ENCODE measurements at places on chromosomes 7 and 10.
A peak's percentile ranks its signal among the peaks of the same experiment; 100 is the strongest.

- peak; percentile 60 for DNase-seq
Observed at GRCh38 chr10:17655567-17656146, 11.7 kb downstream of the STAM start.

GRCh38 chr7:25852211-25852938 is 299.6 kb upstream of the NFE2L3 start:
- DNase-seq, result no peak

- DNase-seq, result no peak
Observed at GRCh38 chr7:12694817-12695216, 7.4 kb downstream of the ARL4A start.

DNA sequence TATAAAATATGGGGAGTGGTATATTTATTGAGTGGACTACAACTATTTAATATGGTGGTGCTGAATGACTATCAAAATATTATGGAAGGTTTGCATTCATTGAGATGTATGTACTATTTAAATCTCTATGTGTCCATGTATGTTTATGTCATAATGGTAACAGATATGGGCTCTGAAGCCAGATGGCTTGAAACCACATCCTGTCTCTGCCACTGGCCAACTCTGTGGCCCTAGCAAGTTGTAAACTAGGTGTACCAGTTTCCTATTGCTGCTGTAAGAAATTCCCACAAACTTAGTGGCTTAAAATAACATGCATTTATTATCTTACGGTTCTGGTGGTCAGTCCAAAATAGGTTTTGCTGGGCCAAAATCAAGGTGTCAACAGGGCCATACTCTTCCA is 198.1 kb upstream of the NFE2L3 start:
- no peak for DNase-seq

- DNase-seq, result no peak
Observed at GRCh38 chr7:147079921-147080420, 963.4 kb downstream of the CNTNAP2 start.

GRCh38 chr7:88452646-88453045 is 146.0 kb upstream of the STEAP4 start:
- DNase-seq, result no peak

GRCh38 chr10:5818048-5818331 is 4.8 kb upstream of the GDI2 start:
- DNase-seq, result no peak

- no peak for DNase-seq
Observed at GRCh38 chr10:5466451-5467206, 32.7 kb downstream of the CALML5 start.

GRCh38 chr7:104943502-104944343 is 70.3 kb upstream of the KMT2E start:
- DNase-seq, result peak; percentile 87

- DNase-seq, result no peak
Observed at GRCh38 chr10:68684413-68684812, 36.6 kb upstream of the CCAR1 start.

- no peak for DNase-seq
Observed at GRCh38 chr7:16223963-16224707, 197.2 kb downstream of the CRPPA start.

DNA sequence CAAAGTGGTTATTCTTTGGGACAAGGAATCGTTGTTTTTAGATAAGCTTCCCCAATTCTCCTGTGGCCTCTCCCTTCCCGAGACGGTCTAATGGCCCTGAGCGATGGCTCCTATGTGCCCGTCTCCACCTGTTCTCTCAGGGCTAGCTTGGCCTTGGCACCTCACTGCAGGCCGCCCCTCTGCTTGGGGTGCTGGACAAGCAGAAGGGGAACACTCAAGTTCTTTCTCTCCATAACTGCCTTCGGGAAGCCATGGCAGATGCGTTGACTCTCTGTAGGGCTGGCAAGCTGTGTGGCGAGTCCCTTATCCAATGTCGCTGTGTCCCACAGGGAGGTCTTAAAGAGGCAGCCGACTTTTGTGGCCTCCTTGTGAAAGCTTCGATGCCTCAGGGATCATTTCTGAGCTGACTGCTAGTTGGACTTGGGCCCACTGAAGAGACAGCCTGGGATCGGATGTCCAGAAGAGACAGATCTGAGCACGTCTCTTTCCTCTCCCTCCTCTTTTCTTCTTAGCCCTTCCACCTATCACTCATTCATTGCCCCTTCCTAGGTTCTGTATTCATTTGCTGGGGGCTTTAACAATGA is 70.8 kb downstream of the GRK5 start:
- no peak for DNase-seq

- no peak for DNase-seq
Observed at GRCh38 chr10:85012305-85012704, 683.9 kb downstream of the CCSER2 start.

DNA sequence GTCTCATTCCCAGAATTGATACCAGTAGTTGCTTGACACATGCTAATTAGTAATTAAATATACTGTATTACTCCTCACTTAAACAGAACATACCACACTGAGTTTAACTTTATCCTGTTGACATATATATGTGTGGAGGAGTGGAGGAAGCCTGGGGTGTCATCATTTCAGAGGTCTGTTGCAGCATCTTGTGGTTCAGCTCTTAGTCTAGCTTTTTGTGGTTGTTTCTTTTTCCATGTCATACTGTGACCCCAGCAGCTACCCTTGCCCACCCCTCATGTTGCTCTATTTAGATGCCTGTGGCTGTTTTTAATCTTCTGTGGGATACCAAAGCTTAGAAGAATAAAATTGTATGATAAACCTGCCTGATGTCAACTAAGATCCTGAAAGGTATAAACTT is 875.4 kb downstream of the LRMDA start:
- no peak for DNase-seq
